ENCODE measurements at places on chromosomes 13 and 19. TPM values are rescaled to one million over a fixed set of nuclear protein-coding genes. Genes with fewer than 3 reads are reported as not detected.

The CD177 gene
- 0.14 TPM for polyA plus RNA-seq

The NOVA2 gene
- 2.8 TPM for polyA plus RNA-seq

The PDX1 gene
- 0.03 TPM for polyA plus RNA-seq

The ELANE gene
- 2.4 TPM for polyA plus RNA-seq

The FFAR3 gene
- 1.8 TPM for polyA plus RNA-seq

The ZNF600 gene
- 6.3 TPM for polyA plus RNA-seq

The ZBTB32 gene
- polyA plus RNA-seq = 0.07 TPM

The ZNF587 gene
- 5.1 TPM for polyA plus RNA-seq
